Activated CD4-positive, alpha-beta T cell treated with anti-CD3 and anti-CD28 coated beads, Interleukin-2, Interleukin-6, amounts not matched to agents 100 ng/mL and 50 ng/mL, durations not matched to agents 16 hours and 8 hours (primary cell): ENCODE measurements at places on chromosomes 5 and 9.

DNA sequence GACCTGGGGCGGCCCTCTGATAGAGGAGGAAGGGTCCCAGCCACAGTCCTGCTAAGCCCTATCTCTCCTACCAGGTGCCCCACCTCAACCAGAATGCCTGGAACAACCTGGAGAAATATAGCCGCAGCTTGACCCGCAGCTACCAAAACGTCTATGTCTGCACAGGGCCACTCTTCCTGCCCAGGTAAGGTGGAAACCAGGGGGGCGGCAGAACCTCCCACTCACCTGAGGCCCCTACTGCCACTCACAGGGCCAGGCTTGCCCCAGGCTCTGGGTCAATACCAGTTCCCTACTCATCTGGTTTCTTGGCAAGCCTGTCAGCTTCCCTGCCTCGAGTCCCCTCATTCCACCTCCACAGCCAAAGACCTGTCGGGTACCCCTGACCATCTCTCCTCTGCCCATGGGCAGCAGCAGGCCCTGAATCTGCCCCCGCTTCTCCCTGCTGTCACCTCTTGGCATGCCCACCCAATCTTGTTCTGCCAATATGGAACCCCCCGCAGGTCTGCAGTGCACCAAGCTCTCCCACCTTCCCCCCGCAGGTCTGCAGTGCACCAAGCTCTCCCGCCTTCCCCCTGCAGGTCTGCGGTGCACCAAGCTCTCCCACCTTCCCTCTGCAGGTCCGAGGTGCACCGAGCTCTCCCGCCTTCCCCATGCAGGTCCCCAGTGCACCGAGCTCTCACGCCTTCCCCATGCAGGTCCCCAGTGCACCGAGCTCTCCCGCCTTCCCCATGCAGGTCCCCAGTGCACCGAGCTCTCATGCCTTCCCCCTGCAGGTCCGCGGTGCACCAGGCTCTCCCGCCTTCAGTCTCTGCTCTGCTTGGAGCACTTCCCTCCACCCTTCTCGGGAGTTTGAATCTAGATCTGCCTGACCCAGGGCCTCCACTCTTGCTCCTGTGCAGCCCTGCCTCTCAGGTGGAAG is 2.6 kb downstream of the ENDOG start:
- DNase-seq = no peak

- DNase-seq = no peak
These were observed 2.3 kb upstream of the RASEF start for GRCh38 chr9:83065233-83065632.

- DNase-seq = no peak
These were observed 23.4 kb downstream of the WNK2 start for GRCh38 chr9:93207326-93207814.

DNA sequence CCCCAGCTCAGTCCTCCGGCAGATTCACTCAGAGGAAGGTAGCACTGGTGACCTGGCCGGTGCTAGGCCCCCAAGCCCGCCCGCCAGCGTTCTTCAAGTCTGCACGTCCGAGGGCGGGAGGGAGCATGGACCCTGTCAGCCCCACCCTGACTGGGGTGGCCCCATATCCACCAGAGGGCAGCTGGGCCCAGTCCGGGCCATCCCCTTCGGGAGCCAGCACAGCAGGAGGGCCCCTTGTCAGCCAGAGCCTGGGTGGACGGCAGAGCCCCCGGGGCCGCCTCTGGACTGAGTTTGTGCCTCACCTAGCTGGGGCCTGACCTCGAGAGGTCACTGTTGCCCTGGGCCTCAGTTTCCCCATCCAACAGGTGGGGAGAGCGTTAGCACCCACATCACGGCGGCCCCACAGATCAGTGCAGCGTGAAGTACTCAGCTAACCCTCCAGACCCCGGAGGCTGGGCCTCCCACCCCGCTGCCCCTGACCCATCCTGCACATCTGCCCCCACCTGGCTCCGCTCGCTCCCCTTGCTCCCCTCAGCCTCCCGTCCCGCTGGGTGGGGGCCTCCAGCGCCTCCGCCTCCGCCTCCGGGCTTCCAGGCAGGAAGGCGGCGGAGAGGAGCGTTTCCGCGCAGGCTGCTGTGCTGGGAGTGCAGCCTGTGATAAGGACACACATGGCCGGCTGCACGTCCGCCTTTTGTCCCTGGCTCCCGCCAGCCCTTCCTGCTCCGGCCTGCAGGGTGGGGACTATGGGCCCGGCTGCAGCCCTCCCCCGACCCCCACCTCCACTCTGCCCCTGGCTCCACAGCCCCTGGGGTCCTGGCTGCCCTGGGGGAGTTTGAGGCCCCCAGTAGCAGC is 16.6 kb upstream of the EGFL7 start:
- DNase-seq = no peak

DNA sequence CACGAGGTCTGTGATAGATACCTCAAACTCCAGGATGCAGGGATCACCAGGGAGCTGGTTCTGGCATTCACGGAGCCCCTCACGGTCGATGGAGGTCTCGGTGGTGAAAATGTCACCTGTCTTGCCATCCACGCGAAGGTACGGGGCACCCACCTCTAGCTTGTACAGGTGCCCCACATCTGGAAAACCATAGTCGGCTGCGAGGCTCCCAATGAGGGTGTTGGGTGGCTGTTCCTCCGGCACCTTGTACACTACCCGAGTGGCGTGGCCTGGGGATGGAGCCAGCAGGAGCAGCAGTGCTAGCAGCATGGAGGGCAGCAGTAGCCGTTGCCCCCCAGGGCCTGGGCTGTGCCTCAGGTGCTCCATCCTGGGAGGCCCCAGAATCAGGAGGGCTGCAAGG is 9.2 kb downstream of the PCDH1 start:
- no peak for DNase-seq

DNA sequence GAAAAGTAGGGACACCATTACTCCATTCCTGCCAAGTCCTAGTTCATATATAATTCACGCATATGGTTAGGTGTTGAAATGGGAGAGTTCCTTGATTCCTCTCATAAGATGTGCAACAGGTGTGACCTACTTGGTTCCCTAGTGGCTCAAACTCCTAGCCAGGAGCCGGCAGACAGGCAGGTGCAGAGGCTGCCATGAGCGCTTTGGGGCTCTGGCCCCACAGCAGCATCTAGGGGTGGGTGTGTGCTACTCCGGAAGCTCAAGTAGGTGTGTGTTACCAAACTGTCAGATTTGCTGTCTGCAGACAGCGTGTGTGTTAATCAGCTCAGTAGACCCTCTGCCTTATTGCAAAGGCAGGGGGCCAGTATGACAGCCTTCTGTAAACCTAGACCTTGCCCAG is 1652.4 kb upstream of the ACO1 start:
- DNase-seq = no peak

DNA sequence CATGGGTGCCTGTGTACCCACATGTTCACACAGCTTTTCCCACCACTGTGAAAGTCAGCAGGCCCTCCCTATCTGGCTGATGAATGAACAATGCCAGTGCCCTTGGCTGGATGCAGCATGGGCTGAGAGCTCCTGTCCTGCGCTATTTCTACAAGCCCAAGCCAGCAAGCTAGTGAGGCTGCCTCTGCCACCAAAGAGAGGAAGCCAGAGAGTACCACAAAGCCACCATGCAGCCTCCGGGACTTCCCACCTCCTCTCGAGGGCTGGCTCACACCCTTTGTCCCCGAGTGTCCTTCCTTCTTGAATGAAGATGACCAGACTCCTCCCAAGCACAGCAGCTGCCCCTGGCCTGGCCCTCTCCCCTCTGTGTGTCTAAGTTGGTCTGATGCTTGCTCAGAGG is 76.5 kb downstream of the SH3PXD2B start:
- DNase-seq = peak; percentile 10

DNA sequence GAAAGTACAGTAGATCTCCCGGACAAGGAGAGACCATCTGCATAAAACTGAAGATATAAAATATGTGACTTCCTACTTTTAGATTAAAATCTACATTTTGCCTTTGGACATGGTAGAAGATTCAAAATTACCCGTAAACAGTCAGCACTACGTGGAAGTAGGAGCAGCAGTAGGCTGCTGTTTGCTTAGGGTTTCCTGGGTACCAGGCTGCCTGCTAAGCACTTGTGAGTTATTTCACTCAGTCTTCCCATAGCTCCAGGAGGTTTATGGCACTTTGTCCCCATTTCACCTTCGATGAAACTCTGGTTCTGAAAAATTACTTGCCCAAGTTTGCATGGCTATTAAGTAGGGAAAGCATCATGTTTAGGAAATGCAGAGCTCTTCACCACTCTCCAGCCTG is 92.6 kb downstream of the STK32A start:
- DNase-seq = no peak

GRCh38 chr9:36078051-36078450 is 41.3 kb downstream of the RECK start:
- no peak for DNase-seq

DNA sequence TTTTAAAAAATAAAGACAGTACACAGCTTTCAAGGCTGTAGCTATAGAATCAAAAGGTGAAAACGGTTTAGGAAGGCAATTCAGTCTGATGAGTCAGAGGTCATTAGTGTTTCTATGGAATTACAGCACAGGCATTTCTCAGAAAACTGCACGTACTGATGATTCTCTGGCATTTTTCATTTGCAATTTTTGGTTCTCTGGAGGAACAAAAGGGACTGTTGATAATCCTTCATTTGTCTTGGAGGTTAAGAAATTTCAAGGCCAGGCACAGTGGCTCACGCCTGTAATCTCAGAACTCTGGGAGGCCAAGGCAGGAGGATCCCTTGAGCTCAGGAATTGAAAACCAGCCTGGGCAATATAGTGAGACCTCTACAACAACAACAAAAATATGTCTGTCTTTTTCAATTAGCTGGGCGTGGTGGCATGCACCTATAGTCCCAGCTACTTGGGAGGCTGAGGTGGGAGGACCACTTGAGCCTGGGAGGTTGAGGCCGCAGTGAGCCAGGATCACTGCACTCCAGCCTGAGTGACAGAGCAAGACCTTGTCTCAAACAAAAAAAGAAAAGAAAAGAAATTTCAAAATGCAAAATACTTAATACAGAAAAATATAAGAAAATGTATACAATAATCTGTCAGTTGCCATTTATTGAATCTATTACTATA is 27.3 kb downstream of the NR6A1 start:
- DNase-seq = no peak

- DNase-seq = no peak
These were observed 473.0 kb downstream of the TUSC1 start for GRCh38 chr9:25205285-25205684.

DNA sequence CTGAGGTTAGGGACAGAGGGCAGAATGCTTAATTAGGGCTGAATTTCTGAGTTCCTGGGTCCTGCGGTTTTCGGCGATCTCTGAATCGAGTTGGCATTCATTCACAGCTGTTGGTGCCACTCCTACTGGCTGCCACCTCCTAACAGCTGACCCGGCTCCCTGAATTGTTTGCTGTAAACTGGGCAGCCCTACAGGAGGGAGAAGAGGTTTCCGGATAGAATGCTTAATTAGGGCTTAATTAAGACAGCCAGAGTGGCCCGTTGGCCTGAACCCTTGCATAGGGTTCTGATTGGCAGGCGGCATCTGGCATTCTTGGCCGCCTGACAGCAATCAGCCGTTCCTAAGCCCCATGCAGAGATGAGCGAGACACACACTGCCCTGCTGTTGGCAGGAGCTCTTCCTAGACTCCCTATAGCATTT is 25.7 kb downstream of the FRMPD1 start:
- DNase-seq = no peak

DNA sequence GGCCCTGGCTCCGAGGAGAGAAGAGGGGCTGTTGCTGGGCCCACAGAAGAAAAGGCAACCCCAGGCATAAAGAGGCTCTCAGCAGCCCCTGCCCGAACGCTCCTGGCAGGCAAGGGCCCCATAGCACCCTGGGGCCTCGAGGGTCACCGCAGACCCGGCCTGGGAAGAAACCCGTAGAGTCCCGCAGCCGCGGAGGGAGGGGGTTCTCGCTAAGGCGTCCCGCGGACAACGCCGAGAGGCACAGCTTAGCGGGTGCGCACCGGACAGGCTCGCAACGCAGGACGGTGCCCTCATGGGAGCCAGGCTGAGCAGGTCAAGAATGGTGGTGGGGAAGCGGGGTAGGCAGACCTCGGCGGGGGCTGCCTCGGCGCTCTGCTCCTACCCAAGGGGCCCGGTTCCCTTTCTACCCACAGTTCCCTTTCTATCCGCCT is 6.7 kb downstream of the PITX1 start:
- no peak for DNase-seq

DNA sequence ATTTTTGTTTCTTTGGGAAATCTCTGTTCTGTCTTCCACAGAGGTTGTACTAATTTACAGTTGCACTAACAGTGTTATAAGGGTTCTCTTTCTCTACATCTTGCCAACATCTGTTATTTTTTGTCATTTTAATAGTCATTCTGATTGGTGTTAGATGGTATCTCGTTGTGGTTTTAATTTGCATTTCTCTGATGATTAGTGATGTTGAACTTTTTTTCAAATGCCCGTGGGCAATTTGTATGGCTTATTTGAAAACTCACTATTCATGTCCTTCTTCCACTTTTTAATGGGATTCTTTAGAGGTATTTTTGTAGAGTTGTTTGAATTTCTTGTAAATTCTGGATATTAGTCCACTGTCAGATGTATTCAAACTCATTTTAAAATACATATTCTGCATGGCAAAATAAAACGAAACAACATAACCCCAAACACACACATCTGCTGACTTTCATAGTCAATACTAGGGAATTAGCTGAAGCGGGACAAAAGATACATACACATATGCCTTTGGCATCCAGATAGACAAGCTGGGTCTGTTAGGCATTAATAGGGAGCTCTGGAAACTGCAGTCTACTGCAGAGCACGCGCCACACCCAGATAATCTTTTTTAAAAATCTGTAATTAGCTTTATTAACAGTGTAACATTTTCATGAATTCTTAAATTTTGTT is 5.8 kb upstream of the SPATA31C2 start:
- no peak for DNase-seq

- no peak for DNase-seq
These were observed 1.0 kb downstream of the HMGCS1 start for GRCh38 chr5:43312076-43312661.

DNA sequence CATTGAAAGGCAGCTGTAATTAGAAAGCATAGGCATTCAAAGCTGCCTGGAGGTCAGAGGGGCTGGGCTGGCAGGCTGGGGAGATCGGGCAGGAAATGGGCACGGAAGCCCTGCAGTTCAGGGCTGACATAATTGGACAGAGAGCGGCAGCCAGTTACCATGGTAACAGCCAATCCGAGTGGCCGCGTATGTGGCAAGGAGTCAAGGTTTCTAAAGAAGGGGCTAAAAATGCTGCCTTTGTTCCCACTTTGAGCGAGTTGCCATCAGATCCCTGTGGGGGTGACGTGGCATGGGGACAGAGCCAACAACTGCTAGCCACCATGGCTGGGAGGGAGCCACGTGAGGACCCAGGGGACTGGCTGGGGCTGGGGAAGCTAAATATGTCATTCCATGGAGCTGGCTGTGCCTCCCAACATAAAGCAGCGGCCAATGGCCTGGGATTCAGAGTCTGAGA is 44.7 kb upstream of the NDFIP1 start:
- DNase-seq = peak; percentile 51

DNA sequence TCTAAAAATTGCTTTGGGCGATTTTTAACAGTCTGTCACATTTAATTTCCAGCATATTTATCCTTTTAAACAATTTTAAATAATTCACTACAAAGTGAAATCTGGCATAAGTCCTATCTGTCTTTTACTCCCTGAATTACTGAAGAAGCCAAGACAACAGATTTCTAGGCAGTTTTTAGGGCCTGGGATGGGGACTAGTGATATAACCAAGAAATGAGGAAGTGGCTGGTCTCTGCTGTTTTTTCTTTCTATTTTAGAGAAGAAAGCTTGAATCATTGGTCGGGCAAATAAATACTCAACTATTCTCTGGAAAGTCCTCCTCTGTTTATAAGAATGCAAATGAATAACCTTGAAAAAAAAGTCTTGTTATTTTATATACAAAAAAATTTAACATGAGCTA is 79.7 kb upstream of the SSBP2 start:
- no peak for DNase-seq
